ENCODE measurements at places on chromosomes 7 and 10. TPM values are rescaled to one million over a fixed set of nuclear protein-coding genes. Genes with fewer than 3 reads are reported as not detected.

GRCh38 chr7:114678116-114678515, 243.8 kb upstream of the MDFIC start:
- DNase-seq, result no peak

DNA sequence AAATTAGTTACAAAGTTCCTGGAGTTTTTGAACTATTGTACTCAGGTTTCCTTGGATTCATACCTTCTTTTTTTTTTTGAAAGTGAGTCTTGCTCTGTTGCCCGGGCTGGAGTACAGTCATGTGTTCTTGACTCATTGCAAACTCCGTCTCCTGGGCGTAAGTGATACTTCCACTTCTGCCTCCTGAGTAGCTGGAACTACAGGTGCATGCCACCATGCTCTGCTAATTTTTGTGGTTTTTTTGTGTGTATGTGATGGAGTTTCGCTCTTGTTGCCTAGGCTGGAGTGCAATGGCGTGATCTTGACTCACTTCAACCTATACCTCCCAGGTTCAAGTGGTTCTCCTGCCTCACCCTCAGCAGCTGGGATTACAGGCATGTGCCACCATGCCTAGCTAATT, 22.3 kb downstream of the MCM10 start:
- no peak for DNase-seq

OR2A42 gene
- total RNA-seq, result not detected

PRPS1L1 gene
- not detected for total RNA-seq

Data from Peyer's patch (tissue), 4 donors.